ENCODE measurements at places on chromosomes 2 and 18.

DNA sequence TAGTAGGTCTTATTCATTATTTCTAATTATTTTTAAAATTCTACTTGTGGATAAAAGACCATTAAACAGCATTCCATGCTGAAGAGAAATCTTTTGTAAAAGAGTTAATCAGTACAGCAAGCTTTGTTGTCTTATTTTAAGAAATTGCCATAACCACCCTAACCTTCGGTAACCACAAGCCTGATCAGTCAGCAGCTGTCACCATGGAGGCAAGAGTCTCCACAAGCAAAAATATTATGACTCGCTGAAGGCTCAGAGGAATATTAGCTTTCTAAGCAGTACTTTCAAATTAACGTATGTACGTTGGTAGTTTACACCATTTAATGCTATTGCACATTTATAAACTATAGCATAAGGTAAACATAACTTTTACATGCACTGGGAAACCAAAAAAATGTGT is 650.5 kb upstream of the LINC00305 start:
- no peak for DNase-seq

- DNase-seq: peak; percentile 52
Observed at GRCh38 chr2:218878926-218879761, 1.5 kb upstream of the WNT10A start.

DNA sequence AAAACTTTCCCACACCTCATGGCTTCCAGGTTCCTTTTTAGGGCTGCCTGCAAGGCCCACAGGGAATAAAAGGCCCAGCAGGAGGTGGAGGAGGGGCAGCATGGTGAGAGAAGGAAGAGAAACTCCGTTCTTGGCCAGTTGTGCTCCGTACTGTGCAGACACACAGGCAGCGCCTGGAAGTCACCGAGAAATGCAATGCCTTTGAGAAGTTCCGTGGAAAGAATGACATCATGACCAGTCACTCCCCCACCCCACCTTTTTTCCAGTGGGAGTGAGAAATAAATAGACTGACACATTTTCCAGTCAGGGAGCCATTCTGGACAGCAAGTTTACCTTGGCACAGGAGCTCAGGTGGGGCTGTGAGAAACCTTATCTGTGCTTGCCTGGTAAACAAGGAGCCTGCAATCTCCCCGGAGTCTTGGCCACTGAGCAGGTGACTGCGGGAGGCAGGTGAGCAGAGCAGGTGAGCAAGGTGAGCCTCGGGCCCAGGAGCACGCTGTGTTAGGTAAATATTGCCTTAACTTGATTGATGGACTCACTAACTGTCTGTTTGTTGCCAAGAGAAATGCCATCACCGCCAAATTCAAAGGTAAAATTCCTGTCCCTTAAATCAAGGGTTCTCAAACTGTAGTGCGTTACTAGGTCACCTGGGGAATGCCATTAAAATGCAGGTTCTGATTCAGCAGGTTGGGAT is 13.5 kb upstream of the LBH start:
- DNase-seq: peak; percentile 77

- DNase-seq: no peak
Observed at GRCh38 chr18:55324166-55324565, 263.8 kb downstream of the TCF4 start.

GRCh38 chr2:98928242-98928641 is 7.8 kb downstream of the CRACDL start:
- no peak for DNase-seq

DNA sequence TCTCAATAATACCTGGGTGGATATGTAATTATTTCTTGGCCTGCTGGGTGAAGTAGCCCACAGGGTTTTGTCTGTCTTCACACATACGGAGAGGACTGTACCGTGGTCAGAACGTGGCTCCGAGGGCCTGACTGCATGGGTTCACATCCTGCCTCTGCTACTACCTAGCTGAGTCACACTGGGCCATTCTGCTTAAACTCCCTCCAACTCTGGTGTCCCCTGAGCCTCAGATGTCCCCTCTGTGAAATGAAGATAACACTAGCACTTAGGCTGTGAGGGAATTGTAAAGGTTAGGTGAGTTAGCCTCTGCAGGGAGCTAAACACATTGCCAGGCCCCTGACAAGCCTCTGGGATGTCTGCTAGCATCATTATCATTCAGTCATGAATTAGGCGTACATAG is 120.1 kb upstream of the NABP1 start:
- DNase-seq: no peak

GRCh38 chr2:73034661-73035375 is 36.7 kb downstream of the SFXN5 start:
- no peak for DNase-seq

DNA sequence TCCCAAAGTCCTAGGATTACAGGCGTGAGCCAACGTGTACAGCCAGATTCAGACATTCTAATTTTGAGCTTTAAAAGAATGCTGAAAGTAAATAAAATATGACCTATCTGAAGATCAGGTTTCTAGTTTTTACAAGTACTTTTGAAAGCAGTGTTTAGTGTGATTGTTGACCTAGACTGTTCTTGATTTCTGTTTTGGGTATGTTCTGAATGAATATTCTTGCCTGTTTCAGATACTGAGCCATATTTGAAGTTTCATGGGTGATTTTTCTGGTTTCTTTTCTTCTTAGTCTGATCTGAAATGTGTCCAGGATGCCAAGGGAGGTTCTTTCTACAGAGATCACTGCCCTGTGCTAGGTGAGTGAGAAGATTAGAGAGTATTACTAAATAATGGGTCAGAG is 37.2 kb downstream of the MIB1 start:
- no peak for DNase-seq

DNA sequence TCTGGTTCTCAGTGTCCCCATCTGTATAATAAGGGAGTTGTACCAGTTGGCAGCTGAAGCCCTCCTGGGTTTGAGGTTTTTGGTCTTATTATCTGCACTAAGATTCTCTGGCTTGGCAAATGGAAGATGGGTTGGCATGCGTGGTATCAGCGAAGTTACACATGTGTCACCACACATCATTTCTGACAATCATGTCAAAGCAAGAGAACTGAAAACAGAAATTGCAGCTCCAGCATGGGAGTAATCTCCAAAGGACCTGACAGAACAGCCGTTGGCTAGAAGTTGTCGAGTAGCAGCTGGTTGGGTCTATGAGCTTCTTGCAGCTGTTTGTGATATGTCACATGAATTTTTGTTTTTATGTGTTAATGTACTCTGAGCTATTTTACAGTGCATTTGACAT is 317.4 kb downstream of the SLC4A3 start:
- DNase-seq: no peak

DNA sequence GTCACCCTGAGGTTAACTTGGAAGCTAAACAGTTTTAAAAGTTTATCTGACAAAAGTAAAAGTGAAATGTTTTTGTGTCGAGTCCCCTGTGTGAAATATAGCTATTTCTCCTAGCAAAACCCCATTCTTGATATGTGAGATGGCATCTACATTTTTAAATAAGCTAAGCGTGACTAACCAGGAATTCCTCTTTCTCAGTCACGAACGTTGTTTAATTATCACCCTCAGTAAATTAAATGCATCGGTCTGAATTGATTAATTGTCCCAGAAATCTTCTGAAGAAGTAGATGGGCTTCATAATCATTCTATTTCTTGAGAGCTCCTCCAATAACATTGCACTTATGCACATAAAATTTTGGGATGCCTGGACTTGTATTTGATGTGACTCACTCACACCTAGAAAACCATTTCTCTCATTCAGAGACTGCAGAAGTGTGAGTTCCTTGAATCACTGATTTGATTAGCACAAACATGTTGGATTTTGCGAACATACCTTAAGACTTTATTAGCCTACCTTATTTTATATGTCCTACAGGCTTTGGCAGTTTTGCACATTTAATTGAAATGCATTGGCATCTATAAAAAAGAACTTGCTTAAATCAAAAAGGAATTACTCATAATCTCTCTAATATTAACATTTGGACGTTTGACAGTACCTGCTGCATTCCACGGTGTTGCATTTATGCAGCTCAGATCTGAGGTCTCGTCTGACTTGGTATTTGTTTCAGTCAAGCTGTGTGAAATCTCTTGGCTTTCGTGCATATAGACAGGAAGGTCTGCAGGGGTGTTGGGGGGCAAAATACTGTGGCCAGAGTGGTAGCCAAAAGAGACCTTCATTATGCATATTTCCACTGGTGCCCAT is 475.2 kb downstream of the EPHA4 start:
- no peak for DNase-seq

- no peak for DNase-seq
Observed at GRCh38 chr2:9113916-9114315, 92.7 kb upstream of the ASAP2 start.

DNA sequence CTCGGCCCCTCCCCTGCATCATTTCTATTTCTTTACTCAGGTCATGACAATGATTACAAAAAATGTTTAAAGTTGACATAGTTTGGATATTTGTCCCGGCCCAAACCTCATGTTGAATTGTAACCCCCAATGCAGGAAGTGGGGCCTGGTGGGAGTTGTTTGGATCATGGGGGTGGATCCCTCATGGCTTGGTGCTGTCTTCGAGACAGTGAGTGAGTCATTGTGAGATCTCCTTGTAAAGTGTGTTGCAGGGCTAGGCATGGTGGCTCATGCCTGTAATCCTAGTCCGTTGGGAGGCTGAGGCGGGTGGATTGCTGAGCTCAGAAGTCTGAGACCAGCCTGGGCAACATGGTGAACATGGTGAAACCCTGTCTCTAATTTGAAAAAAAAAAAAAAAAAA is 9.2 kb upstream of the MAP4K4 start:
- no peak for DNase-seq

DNA sequence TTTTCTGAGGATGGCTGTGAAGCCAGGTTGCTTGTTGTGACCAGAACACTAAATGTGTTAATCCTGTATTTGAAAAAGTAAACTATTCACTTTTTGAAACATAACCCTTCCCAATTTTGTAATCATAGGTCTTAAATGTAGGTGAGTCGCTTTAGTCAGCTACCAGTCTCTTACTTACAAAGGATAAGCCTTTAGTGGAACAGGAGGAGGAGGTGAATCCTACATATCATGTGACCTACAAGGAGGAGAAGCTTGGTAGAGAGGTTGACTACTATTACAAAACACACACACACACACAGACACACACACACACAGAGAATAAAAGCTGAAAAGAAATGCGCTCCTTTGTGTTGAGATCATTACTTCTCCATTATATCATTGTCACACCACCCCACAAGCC is 59.9 kb upstream of the SPAG16 start:
- DNase-seq: no peak

DNA sequence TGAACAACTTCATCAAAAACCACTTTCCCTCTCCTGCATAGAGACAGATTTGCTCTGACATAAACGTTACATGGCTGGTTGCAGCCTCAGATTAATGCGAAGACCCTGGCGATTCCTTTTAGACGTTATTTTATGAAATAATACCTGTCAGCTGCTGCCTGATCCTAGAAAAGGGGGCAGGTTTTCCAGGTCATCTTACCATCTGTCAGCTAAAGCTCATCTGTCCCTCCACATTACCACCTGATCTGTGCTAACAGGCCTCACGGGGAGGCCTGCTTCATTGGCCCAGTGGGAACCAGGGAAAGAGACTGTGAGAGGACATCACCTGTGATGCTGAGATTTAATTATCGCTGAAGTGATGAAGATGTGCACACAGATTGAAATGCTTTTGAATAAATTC is 261.0 kb downstream of the ARHGAP15 start:
- DNase-seq: peak; percentile 54
